ENCODE measurements at places on chromosomes 5 and 9.

DNA sequence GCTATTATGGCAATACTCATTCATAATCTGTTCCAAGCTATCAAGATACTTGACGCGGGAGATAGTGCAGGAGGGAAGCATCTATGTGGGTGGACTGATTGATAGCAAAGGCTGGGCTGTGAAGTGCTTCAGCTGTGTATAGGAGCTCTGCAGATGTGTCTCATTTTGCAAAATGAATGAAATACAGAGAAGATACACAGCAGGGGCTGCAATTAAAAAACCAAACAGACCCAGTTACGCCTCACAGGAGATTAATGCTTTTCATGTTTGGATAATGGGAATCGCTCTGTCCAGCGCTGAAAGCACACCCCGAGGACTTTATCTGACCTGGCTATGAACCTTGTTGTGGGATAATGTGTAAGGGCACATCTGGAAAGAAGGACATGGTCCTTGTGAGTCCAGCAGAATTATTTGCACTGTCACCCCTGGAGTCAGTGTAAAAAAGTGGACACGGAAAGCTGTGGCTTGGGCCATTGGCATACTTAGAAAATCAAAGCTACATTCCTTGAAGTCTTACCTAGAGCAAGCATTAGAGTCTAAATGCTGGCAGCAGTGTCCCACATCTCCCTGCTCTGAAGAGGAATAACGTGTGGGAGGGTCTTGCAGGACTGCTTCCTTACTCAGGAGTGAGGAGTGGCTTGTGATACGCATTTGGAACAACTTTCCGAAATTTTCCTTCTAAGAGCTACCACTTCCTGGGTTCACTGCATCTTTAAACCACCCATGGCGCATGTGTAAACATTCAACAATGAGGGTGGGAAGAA lies 2.6 kb downstream of the SH3RF2 start:
- no peak for DNase-seq

- no peak for DNase-seq
These were observed 86.9 kb upstream of the CTNNA1 start for GRCh38 chr5:138666226-138666742.

DNA sequence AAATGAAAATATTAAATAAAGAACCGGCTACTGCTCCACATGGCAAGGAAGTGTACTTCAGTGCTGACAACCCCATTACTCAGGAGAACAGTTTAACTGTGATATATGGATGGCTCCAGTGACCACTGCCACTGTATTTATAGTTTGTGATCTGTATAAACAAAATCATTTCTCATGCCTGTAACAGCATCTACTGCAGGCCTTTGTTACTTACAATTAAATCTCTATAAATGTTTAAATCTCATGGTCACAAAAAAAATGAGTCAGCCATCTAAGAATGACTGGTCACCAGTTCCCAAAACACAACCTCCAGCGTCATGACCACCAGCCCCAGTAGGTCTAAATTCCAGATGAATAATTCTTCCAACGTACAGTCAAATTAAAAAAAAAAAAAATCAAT lies 24.6 kb downstream of the SERINC5 start:
- peak; percentile 95 for DNase-seq

DNA sequence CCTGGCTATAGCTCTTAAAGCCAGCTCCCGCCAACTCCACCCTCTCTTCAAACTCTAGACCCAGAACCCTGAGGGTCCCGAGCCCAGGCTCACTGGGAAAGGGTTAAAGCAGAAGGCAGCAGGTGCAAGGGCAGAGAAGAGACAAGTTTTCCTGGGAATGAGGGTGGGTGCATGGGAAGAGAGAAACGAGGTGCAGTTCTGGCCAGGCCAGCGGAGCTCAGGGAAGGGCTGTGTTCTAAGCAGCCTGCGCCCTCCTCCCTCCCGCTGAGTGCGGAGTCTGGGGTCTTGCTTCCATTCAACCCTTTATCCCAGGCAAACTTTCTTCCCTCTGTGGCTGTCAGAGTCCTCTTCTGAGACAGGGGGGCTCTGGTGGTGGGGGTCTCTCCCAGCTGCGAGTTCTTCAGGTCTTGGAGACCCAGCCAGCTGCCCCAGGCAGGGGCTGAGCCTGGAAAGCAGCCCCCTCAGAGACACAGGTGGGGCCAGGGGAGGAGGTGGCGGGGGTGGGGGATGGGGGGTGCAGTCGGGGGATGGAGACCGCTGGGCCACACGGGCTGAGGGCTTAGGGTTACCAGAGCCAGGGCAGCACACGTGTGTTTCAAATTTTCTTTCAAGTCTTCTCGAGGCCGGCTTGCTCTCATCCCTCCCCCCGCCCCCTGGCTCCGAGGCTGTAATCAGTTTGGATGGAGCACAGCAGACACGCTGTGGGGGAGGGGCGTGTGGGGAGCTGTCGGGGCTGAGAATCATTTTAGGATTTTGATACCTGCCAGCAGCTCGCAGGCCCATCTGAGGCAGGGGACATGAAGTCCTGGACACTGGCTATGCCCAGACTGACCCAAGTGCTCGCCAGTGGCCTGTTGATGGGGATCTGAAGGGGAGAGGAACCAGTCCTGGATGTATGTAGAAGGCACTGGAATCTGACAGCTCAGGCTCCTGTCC lies 169.6 kb upstream of the SMIM23 start:
- no peak for DNase-seq

GRCh38 chr5:135425641-135426040 lies 21.5 kb downstream of the DCANP1 start:
- no peak for DNase-seq
